ENCODE measurements at places on chromosomes 16 and 17.

DNA sequence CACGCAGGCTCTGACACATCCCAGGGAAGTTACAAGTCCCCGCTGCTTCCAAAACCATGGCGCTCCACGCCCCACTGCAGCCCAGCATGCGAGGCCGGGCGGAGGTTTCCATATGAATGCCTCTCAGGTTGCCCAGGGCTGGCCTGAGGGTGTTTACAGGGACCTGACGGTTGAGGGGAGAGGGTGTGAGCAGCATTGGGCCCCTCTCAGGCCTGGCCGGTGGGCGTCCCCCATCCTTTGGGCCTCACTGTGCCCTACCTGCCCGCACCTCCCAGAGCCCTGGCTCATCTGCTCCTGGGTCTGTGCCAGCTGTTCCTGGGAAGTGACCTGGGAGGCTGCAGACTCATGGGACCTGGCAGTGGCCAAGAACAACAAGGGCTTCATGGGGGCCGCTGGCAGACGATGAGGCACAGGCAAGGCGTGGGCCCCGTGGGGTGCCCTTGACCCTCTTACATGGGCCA is 173.5 kb downstream of the C16orf95 start:
- DNase-seq, result no peak

DNA sequence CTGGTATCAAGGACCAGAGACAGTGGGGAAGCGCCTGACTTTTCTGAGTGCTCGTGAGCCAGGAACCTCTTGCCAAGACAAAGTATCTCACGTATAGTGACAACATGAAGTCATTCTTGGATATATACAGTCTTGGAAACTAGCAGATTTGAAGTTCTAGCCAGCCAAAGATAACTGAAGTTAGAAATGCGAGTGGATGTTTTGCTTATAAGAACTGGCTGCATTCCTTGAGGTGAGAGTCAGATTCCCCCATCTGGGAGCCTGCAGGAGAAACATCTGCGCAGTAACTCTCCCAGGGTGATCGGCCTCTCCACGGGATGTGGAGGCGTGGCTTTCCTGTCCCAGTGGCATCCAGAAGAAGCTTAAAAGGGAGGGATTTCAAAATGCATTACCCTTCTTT is 89.8 kb downstream of the SHISA6 start:
- no peak for DNase-seq

GRCh38 chr17:4782652-4783051 is 3.5 kb downstream of the VMO1 start:
- DNase-seq, result no peak

DNA sequence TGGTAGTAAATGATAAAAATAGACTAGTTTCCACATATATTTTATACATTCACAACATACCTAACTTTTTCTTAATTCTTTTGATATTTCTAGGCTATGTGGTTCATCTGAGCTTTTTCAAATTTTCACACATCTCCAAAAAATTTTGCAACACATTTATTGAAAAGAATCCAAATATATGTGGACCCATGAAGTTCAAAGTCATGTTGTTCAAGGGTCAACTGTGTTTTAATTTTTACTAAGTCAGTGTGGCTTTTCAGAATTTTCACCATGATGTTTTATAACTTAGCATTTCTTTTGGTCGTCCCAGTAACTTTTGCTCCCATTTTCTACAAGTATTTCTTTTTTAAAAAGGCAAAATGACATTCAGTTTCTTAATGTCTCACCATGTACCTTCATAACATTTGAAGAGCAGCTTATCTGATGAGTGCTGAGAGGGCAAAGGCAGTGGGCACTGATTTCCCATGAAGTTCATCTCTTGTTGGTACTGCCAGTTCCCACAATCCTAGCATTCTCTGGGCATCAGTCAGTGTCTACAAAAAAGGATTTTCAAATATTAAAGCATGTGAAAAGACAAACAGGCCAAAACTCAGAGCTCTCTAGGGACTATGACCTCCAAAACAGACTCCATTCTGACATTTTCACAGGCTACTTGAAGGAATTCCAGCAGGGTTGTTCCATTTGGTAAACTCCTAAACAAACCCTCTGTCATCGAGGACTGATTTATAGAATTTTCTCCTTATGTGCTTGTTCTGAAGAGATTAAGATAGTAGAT is 80.3 kb downstream of the MRTFB start:
- peak; percentile 65 for DNase-seq

DNA sequence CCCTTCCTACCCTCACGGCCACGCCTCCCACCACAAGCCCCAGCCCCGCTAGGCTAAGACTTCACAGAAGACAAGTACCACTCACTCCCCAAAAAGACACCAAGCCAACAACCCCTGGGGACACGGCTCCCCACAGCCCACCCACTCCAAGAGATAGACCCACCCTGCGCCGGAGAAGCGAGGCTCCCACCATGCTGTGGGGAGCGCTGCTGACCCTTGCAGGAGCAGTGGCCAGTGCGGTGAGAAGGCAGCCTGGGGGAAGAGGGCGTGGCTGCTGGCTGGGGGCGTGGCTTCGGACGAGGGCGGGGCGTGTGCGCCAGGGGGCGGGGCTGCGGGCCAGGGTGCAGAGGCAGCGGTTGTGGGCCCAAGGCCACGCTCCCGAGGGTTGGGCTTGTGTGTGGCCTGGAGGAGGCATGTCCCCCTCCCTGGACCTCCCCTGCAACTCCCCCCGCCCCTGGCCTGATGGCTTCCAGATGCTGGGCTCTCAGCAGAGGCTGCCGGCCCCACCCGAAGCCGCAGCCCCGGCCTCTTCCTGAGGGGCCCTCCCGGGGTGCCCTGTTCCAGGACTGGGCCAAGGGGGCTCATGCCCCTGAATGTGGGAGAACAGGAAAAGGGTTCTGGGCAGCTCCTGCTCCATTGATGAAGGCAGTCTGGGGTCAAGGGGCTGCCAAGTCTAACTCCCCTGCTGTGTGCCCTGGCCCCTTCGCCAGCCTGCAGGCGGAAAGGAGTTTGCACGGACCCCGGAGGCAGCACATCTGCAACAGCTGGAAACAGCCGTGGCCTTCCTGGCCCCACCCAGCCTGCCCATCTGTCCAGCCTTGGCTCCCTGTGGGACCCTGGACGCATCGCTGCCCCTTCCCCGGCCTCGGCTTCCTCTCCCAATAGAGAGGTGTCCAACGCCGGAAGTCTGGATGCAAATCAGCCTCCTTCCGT is 9.1 kb downstream of the TFAP4 start:
- DNase-seq, result peak; percentile 72

- no peak for DNase-seq
Observed at GRCh38 chr17:63035695-63036094, 69.7 kb downstream of the TANC2 start.

DNA sequence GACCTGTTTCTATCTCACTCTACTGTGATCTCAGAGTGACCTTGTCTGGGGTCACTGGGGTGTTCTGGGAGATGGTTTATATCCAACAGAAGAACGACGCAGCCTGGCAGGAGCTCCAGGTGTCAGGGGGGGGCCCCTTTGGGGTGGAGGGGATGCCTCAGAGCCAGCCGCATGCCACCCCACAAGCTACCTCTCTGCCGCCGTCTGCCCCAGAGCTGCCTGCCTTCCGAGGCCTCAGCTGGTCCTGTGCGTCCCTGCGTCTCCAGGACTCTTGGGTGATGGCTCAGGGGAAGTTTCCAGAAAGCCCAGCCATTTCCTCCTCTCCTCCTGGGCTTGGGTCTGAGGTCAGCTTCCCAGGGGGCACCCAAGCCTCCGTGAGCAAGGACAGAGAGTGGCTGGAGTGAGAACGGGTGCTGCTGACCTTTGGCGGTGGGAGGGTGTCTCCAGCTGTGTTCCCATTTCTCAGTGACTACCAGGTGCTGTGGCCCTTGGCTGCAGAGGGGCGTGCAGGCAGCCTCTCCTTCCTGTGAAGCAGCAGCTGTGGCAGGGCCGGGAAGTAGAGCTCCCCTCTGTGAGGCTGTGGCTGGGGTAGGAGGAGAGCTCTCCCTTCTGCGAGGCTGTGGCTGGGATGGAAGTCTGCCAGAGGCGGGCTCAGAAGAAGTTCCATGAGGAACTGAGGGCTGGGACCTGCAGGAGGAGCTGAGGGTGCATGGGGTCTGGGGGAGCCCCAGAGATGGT is 19.8 kb downstream of the JPH3 start:
- DNase-seq, result no peak

GRCh38 chr16:21566891-21567414 is 32.4 kb upstream of the METTL9 start:
- no peak for DNase-seq

- DNase-seq, result peak; percentile 0
Observed at GRCh38 chr17:14580499-14580898, 279.6 kb downstream of the HS3ST3B1 start.

DNA sequence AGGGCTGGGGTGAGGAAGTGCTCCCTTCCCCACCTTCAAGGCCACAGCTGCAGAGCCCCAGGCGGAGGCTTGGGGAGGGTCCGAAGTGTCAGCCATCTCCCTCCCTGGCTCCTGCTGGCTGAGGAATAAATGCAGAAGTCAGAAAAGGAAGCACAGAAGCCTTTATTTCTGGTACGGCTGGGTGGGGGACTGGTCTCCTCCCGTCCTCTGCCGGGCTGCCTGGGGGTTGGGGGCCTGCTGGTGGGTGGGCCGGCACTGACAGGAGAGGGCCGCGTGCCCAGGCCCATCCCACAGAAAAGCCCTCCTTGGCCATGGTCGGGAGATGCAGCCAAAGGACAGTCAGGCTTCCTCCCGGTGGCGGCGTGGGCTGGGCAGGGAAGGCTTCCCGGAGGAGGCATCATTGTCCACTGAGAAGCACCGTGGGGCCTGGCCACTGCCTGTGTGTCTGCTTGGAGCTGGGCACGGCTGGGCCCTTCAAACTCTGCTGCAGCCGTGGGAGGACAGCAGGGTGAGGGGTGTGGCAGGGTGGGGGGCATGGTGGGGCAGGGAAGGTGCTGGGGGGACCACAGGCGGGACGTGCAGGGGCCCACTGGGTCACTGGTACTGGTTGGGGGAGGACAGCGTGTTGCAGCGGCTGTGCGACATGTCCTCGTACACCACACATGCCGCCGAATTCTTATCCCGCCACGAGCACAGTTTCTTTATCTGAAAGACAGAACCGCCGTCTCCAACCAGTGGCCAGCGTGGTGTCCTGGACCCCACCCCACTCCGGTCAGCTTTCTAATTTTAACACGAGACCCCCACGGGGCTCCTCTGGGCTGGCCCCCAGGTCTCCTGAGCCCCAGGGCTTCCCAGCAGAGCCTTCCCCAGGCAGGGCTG is 2.4 kb downstream of the CD7 start:
- no peak for DNase-seq

GRCh38 chr16:88977018-88977811 is at the start of gene CBFA2T3:
CBFA2T3 (minus strand) TSS chr16:88977207; CDS start chr16:88976807, 400 bp downstream.
- no peak for DNase-seq

- DNase-seq, result no peak
Observed at GRCh38 chr16:65195998-65196397, 74.1 kb upstream of the CDH11 start.

GRCh38 chr17:48149787-48150463 is 42.4 kb downstream of the SNX11 start:
- no peak for DNase-seq

DNA sequence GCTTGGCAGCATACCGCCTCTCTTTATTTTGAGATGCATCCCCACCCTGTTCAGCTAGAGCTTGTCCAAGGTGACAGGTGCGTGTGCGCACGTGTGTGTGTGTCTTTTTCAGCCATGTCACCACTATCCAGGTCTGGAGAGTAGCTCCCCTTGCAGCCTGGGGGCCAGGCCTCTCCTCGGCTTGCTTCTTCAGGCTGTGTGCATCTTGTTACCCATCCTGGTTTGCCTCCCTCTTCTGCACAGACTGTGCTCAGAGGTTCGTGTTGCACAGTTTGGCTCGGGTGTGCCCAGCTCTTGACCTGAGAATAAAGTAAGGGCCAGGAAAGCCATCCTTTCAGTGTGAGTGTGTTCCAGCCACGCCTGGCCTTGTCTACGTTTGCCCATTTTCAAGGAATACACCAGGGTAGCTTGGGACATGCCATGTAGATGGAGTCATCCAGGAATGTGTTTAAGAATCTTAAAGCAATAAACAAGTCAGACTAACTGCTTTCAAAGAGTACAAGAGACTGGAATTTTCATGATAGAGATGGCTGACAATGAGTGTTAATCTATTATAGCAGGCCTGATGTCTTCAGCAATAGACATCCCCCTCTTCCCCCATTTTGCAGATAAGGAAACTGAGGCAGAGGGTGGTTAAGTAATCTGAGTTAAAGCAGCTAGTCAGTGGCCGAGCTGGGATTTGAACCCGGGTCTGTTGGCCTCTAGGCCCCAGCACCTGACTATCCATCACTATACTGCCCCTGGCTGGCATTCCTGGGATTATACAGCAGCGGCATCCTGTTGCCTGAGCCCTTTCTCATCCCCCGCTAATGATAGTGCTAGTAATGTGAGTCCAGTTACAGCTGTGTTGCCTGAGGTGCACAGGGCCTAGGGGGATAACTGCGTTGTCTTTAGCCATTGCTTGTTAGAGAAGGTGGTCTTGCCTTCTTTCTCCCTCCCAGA is 77.9 kb downstream of the KSR1 start:
- DNase-seq, result peak; percentile 79

DNA sequence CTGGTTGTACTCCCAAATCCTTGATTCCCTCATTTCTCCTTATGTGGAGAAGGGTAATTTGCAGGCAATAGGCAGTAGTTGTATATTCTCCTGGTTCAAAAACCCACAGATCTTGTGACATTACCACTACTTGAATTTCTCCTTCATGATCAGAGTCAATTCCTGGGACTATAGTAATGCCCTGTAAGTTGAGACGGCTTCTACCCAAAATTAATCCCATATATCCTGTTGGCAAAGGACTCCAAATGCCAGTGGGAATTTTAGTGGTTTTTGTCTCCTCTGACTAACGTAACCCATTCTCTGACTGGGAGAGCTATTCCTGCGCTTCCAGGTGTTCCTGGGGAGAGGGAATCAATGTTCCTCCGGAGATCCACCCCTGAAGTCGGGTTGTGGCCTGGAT is 11.6 kb upstream of the ZNF689 start:
- no peak for DNase-seq

- DNase-seq, result no peak
Observed at GRCh38 chr16:71966932-71967331, 33.3 kb downstream of the PKD1L3 start.

DNA sequence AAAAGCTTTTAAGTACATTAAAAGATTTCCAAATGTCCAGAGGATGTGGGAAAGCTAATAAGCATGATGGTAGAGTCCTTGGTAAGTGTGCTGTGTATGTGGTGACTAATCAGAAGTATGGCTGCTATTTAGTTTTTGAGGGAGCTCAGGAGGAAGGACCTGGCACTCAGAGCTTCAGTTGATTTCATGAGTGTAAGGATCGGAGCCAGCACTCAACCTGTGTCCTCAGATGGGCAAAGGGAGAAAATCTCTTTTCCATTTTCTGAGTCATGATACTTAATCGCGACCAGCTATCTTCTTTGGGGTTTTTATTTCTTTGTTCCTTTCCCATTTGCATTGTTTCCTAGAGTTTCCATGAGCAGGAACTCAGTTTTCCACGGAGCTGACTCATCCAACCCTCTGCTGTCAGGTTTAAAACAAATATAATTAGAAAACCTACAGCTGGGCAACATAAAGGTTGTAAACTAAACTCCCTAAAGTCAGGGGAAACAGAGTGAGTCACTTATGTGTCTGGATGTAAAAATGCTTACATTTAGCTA is 125.4 kb downstream of the MAP2K6 start:
- DNase-seq, result peak; percentile 57

DNA sequence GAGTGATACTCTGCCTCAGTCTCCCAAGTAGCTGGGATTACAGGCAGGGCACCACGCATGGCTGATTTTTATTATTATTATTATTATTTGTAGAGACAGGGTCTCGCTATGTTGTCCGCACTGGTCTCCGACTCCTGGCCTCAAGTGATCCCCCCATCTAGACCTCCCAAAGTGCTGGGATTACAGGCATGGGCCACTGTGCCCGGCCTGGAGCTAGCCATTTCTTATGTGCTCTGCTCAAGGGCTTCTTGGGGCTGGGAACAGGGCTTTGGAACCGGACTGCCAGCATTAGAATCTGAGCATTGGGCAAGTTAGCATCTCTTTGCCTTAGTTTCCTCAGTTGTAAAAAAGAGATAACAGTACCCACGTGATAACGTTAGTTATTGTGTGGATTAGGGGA is 111.3 kb downstream of the C16orf78 start:
- DNase-seq, result no peak
